ENCODE measurements at places on chromosomes 4 and X.
A peak's percentile ranks its signal among the peaks of the same experiment; 100 is the strongest.

- DNase-seq, result no peak
Observed at GRCh38 chr4:97656044-97656720, 487.1 kb downstream of the STPG2 start.

DNA sequence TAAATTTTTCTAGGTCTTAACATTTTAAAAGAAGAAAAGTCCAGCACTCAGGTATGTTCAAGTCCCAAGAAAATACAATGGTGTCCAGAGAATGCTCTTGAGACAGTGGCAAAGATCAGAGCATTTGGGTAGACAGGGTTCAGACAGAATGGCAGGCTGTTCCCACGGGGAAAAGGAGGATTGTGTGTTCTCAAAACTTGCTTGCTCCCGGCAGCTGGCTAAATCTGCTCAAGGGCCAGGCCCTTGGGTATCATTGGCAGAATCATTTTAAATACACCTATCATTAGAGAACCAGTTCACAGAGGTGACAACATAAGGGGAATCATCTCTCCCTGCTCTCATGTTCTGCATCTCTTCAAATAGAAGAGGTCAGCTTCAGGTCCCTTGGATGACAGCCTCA, 456.3 kb downstream of the DTHD1 start:
- no peak for DNase-seq

DNA sequence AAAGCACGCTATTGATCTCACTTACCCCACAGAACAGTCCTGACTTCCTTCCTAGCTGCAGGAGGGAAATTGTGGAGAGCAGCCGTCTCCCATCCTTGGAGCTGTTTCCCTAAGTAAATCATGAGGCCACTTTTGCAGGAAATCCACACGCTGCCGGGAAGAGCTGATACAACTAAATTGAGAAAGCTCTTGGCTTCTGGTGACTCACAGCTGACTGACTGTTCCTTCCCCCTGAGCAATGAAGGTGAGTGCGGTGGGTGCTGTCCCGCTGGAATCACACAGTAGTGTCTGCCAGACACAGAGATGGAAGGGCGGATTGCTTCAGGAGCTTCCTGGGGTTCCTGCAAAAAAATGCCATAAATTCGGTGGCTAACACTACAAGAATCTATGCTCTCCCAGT, 268.9 kb downstream of the ASMT start:
- DNase-seq, result no peak

DNA sequence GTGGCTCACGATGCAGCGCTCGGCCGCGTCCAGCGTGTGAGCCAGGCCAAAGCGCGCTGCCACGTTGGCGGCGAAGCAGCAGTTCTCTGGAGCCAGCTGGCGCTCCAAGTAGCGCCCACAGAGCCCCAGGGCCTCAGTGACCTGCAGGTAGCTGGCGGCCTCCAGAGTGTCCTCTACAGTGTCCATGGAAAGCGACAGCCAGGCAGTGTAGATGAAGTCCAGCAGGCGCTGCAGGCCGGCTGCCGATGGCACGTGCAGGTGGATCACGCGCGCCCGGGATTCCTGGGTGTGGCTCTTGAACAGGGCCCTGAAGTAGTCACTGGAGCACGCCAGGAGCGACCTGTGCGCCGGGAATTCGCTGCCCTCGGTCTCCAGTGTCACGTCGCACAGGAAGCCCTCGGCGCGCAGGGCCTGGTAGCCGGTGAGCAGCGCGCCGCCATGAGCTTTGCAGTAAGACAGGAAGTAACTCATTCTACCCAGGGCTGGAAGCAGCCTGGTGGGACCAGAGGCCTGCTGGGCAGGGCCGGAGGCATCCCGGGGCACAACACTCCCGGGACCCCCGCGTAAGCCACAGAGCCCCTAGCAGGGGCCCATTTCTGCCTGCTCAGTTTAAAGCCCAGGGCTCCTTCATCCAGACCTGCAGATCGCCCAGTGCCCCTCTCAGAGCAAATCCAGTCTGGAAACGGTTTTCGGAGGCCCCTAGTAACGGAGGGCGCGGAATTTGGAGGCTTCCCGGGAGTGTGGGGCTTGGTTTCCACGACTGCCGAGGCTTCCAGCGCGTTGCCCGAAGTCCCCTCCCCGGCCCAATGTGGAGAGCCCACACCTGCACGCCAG, 595 bp downstream of the KLHL34 start:
- no peak for DNase-seq

GRCh38 chr4:188194421-188194820, 55.2 kb downstream of the TRIML1 start:
- DNase-seq, result no peak

DNA sequence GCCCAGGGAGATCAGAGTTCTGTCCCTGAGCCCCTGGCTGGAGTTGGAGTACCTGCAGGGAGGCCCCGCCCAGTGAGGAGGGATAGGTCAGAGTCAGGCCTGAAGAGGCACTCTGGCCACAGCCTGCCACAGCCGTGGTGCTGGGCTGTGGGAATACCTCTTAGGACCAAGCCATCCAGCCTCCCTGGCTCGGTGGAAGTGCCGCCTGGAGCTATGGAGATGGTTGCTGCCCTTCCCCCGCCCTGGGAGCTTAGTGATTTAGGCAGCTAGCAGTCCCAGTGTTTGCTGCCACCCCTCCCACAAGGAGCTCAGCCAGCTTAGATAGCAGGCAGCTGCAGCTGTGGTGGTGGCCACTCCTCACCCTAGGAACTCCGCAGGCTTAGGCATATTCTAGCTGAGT, 446.3 kb upstream of the GNPDA2 start:
- no peak for DNase-seq

- DNase-seq, result no peak
Observed at GRCh38 chrX:110578270-110578669, 217.3 kb downstream of the CHRDL1 start.

DNA sequence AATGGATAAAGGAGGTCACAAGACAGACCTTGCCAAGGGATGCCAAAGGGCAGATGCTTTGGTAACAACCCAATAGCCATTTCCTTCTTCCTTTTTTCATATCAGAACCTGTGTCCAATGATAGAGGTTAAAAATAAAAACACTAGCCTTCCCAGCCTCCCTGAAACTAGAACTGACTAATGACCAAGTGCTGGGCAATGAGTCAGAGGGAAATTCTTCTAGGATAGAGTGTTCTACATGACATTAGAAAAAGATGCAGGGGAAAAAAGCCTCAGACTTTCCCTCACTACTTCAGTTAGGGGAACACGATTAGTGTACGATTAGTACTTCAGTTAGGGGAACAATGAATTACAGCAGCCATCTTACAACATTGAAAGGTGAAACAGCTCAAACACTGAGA, 29.3 kb upstream of the FAM47C start:
- no peak for DNase-seq

GRCh38 chrX:121308276-121308805, 260.9 kb downstream of the GLUD2 start:
- DNase-seq, result no peak

DNA sequence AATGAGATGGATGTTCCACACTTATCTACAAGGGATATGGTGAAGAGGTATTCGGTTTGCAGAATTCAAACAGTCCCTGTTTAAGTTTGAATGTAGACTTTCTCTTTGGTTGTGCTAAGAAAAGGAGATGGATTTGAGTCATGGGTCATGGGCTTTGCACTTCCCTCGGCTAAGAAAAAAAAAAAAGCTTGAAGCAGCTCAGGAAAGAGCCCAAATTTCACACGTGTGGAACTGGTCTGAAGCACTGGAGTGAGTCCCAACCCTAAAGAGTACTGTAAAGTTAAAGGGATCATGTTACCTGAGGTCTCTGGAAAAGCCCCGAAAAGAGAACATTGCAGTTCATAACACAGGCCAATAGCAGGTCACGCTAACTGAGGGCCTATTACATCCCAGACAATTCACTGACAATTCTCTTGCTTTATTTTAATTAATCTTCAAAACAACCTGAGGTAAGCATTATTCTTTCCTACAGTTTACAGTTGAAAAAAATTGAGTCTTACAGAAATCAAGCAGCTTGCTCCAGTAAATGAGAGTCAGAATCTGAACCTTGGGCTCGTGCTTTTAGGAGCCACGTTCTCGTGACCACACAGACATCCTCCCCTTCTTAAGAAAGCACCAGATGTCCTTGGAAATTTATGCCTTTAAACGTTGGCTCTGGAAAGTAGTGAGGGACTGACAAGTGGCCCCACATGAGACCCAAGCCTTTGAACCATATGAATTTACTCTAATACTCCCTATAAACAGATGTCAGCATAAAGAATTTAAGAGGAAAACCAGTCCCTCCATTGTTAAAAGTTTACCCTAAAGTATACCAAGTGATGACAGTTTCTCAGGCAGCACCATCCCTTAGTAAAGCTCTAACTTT, 89.3 kb downstream of the MAD2L1 start:
- no peak for DNase-seq

DNA sequence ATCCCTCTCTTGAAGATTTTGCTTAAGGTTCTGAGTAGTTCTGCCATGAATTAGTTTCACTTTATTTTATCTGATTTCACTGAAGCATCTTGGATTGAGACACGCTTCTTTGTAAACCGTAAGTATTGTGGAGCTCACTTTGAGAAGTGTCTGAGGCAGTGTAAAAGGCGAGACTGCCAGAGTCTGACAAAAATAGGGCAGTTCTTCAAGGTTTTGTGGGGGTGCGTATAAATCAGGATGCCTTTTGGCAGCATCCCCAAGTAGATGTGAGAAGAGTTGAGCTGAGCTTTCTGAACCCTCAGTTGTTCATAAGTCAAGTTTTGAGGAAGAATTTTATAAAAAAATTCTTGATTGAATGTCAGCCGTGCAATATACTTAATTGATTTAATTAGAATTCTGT, 76.3 kb downstream of the RBPJ start:
- no peak for DNase-seq

GRCh38 chr4:189600718-189601435, 339.8 kb upstream of the FRG1 start:
- DNase-seq, result no peak

DNA sequence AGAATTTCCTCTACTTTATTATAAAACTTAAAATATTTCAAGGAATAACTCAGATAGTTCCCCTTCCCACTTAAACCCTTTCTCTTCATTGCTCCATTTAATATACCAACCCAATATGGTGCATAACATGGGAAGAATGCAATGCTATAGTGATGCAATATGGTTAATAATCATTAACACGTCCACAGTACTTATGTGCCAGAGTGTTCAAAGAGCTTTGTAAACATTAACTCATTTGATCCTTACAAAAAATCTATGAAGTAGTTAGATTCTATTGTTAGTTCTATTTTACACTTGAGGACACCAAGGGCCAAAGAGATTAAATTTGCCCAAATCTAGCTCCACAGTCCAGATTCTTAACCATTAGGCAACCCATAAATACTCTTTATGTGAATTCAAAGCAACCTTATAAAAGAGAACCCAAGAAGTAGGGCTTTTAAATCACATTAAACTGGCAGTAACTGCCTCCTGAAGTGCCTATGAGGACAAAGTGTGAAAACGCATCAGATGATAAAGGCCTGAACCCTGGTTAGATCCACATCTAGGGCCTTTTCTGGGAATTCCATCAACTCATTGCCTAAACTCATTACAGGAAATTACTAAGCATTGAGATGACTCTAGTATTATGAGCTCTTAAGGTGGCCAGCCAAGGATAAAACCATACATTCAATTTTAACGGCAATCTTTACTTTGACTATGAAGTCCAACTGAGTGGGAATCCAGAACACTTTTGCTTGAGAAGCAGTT, 94.3 kb downstream of the AREG start:
- DNase-seq, result no peak

GRCh38 chrX:41250867-41251266, 83.1 kb upstream of the DDX3X start:
- DNase-seq, result no peak

GRCh38 chrX:55056820-55057674, 17.8 kb upstream of the PAGE2B start:
- DNase-seq, result no peak

DNA sequence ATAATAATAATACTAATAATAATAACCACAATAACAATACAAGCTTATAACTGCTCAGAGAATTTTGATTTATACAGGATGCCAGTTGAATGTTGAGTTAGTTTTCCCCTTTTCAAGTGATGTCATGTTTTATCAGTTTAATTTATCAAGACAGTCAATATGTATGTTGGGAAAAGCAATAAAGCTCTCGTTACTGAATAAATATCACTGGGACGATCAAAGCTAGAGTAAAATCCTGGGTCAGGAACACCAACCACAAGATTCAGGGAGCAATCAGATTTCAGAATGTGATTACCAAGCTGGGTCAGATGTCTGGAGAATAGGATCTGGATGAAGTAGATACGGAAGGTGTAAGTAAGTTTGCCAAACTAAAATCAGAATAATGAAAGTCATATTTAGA, 179.6 kb downstream of the GRID2 start:
- DNase-seq, result no peak

- DNase-seq, result no peak
Observed at GRCh38 chrX:100208076-100208475, 202.0 kb downstream of the PCDH19 start.

GRCh38 chr4:102598762-102599374, 97.7 kb downstream of the NFKB1 start:
- no peak for DNase-seq

DNA sequence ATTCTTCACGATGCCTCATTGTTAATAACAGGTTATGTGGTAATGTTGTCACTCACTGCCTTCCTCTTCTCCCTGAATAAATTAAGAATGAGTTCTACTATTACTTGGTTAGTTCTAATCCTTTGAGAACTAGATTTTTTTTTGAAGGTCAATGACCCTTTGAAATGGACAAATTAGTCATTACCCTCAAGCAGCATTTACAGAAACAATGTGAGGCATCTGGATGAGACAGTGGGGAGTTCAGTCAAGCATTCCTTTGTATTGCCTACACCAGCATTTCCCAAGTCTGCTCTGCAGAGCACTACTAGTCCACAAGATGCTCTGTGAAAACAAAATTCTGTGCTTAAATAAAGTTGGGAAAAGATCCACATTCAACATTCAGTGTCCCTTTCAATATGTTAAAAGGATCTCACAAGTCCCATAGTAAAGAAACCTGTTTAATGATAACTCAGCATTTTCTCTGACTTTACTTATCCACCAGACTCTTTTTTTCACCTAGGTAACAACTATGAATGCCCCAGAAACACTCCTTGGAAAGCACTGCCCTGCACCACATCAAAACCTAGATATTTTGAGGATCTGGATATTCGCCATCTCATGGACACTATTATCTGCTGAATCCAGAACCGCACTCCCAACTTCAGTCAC, 60.6 kb downstream of the CHRDL1 start:
- no peak for DNase-seq

GRCh38 chr4:37023996-37024395, 220.5 kb upstream of the NWD2 start:
- DNase-seq, result no peak

GRCh38 chr4:128525992-128526630, 238.5 kb upstream of the PGRMC2 start:
- DNase-seq, result no peak

- no peak for DNase-seq
Observed at GRCh38 chrX:115912372-115912897, 258.1 kb upstream of the AGTR2 start.

- DNase-seq, result peak; percentile 37
Observed at GRCh38 chr4:109816082-109816442, 500 bp downstream of the GAR1 start.

Measured in T-helper 17 cell (primary cell).